ENCODE measurements at places on chromosomes 4 and X. TPM values are rescaled to one million over a fixed set of nuclear protein-coding genes. Genes with fewer than 3 reads are reported as not detected.

DNA sequence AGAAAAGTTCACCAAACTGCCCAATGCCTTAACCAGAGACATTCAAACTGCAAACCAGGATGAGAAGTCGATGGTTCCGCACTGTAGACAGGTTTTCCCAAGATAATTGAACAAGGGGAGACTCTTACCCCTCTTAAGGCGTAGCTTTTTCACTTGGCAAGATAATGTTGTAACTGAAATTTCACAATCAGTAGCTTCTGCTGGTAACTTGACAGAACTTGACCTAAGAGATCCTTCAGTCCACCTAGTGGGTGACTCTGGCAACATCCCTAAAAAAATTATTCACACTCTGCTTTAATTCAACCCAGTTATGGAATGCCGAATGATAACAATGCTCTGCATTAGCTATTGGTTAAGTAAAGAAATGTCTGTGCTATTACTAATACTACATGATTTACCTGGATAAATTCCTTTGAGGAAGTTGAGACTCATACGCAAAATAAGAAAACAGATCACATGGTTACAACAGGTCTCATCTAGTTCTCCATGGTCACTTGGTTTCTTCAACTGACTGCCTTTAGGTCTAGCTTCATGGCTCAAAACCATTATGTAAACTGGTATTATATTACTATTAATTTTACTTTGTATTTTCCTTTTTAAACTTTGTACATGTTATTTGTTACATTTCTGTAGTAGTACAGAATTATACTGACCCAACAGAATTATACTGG lies 9.1 kb downstream of the ELF2 start:
- no peak overlapping the region for H3K4me3 ChIP-seq
- no peaks in the 10 kb centered on the region for H3K36me3 ChIP-seq
- H3K27me3 ChIP-seq, result no peaks in the 10 kb centered on the region
- no peak overlapping the region for H3K27ac ChIP-seq
- no peak for DNase-seq
- peaks cover 22% of the 10 kb centered on the region for H3K4me1 ChIP-seq

- no peak overlapping the region for H3K27ac ChIP-seq
- no peak overlapping the region for H3K4me3 ChIP-seq
- DNase-seq, result no peak
- H3K36me3 ChIP-seq, result no peaks in the 10 kb centered on the region
Observed at GRCh38 chr4:140718241-140718952, 37.8 kb downstream of the TBC1D9 start.

DNA sequence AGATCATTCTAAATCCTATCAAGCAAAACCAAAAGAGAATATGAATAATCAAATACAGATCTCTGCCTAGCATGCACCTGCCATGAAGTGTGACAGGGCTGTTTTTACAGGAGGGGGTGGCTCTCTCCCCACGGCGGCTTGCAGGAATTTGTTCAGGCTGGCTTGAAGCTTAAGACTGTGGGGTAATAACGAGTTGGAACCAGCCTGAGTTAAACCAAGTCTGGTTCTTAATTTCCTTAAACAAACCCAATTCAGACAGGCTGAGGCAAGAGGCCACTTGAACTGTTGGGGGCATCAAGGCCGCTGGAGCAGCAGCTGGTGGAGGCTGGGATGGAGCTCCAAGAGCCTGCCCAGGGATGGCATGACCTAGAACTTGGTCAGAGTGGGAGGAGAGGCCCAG lies 45.1 kb upstream of the LGI2 start:
- DNase-seq, result no peak
- H3K36me3 ChIP-seq, result no peaks in the 10 kb centered on the region

- no peak overlapping the region for H3K4me3 ChIP-seq
- H3K4me1 ChIP-seq, result peaks cover 3% of the 10 kb centered on the region
- H3K36me3 ChIP-seq, result no peaks in the 10 kb centered on the region
- no peak overlapping the region for H3K27ac ChIP-seq
- H3K27me3 ChIP-seq, result no peaks in the 10 kb centered on the region
Observed at GRCh38 chrX:46916273-46916672, 4.1 kb downstream of the JADE3 start.

DNA sequence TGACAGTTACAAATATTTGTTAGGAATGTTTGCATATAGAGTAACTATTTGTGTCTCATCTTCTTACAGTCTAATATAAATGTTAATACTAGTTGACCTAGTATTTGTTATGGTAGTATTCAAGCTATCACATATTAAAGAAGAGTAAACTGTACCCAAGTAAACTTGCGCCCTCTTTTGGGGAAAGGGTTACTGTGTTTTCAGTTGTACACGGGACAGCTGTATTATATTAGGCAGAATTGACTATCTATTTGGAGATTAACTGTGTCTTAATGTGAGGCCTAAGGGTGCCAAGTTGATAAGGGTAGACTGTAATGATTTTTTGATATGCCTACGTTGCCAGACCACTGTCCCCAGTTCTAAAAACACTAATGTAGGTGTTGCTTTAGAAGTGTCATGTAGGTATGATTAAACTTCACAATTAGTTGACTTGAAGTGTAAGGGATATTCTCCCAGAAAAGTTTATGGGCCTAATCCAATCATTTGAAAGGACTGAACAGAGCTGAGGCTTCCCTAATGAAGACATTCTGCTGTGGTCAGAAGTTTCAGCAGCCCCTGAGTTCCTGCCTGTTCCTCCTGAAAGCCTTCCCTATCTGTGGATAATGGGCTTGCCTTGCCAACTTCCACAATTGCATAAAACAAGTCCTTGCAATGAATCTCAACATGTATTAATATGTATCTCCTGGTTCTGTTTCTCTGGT lies 172.8 kb upstream of the CXCL13 start:
- H3K36me3 ChIP-seq, result no peaks in the 10 kb centered on the region
- H3K27me3 ChIP-seq, result no peaks in the 10 kb centered on the region
- peak; percentile 3 for DNase-seq
- no peak overlapping the region for H3K4me3 ChIP-seq
- no peaks in the 10 kb centered on the region for H3K4me1 ChIP-seq

GRCh38 chrX:39750848-39751247 lies 346.9 kb downstream of the BCOR start:
- H3K27me3 ChIP-seq, result no peaks in the 10 kb centered on the region
- no peak overlapping the region for H3K27ac ChIP-seq
- peaks cover 23% of the 10 kb centered on the region for H3K4me1 ChIP-seq

- no peak overlapping the region for H3K27ac ChIP-seq
- no peaks in the 10 kb centered on the region for H3K36me3 ChIP-seq
- no peaks in the 10 kb centered on the region for H3K27me3 ChIP-seq
- no peaks in the 10 kb centered on the region for H3K4me1 ChIP-seq
Observed at GRCh38 chr4:122824616-122825015, 2.0 kb upstream of the FGF2 start.

DNA sequence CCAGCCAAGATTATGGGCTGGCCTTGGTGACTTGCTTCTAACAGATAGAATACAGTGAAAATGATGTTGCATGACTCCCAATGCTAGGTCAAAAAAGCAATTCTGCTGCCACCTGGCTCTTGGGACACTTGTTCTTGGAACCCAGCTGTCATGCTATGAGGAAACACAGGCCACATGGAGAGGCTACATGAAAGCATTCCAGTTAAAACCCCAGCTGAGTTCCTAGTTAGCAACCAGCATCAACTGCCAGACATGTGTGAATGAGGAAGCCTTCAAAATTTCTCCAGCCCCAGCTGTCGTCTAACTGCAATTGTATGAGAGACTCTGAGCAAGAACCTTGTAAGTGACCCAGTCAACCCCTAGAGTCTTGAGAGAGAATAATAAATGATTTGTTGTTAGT lies 105.2 kb upstream of the FGF16 start:
- no peaks in the 10 kb centered on the region for H3K36me3 ChIP-seq
- no peaks in the 10 kb centered on the region for H3K27me3 ChIP-seq
- H3K4me1 ChIP-seq, result no peaks in the 10 kb centered on the region
- DNase-seq, result no peak
- H3K4me3 ChIP-seq, result no peak overlapping the region

DNA sequence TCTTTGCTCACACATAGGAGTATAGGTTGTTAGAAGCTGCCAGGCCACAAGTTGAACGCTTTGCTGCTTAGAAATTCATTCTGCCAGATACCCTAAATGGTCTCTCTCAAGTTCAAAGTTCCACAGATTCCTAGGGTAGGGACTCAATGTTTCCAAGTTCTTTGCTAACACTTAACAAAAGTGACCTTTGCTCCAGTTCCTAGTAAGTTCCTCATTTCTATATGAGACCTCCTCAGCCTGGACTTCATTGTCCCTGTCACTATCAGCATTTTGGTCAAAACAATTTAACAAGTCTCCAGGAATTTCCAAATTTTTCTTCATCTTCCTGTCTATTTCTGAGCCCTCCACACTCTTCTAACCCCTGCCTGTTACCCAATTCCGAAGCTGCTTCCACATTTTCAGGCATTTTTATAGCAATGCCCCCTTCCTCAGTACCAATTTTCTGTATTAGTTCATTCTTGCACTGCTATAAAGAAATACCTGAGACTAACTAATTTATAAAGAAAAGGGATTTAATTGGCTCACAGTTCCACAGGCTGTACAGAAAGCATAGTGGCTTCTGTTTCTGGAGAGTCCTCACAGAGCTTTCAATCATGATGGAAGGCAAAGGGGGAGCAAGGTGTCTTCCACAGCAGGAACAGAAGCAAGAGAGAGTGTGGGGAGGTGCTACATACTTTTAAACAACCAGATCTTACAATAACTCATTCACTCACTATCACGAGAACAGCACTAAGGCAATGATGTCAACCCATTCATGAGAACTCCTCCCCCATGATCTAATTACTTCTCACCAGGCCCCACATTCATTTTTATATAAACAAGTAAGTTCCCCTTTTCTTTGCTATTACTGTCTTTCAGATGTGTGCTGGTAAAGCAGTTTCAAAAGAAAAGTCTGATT lies 11.5 kb upstream of the TLR1 start:
- no peaks in the 10 kb centered on the region for H3K27me3 ChIP-seq
- no peaks in the 10 kb centered on the region for H3K4me1 ChIP-seq
- H3K27ac ChIP-seq, result no peak overlapping the region
- H3K4me3 ChIP-seq, result no peak overlapping the region

- no peaks in the 10 kb centered on the region for H3K36me3 ChIP-seq
- H3K27ac ChIP-seq, result no peak overlapping the region
- no peaks in the 10 kb centered on the region for H3K4me1 ChIP-seq
Observed at GRCh38 chrX:112536544-112536943, 143.2 kb downstream of the LHFPL1 start.

- no peak for DNase-seq
- H3K4me3 ChIP-seq, result no peak overlapping the region
- no peaks in the 10 kb centered on the region for H3K36me3 ChIP-seq
- H3K4me1 ChIP-seq, result no peaks in the 10 kb centered on the region
- no peaks in the 10 kb centered on the region for H3K27me3 ChIP-seq
Observed at GRCh38 chr4:163976588-163976987, 482.1 kb downstream of the TMA16 start.

DNA sequence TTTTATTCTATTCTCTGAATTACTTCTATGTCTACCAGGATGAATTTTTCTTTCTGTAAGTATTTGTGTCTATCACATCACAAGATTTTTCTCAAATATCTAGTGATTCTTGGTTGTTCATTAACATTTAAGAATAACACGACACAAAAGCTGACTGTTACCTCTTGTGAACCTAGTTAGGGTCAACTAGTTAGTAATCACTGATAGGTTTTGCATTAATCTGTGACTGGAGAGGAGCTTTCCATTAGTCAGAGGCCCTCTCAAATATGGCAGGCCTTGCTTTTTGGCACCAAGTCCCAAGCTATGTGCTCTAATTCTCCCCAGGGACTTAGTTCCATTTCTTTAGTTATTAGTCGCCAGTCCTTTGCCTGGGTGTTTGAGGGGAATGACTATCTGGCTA lies 259.2 kb downstream of the CFAP299 start:
- no peaks in the 10 kb centered on the region for H3K27me3 ChIP-seq
- no peak overlapping the region for H3K4me3 ChIP-seq
- no peaks in the 10 kb centered on the region for H3K4me1 ChIP-seq
- H3K36me3 ChIP-seq, result no peaks in the 10 kb centered on the region
- H3K27ac ChIP-seq, result no peak overlapping the region
- no peak for DNase-seq

GRCh38 chrX:84469226-84469625 lies 33.0 kb downstream of the HDX start:
- no peak for DNase-seq
- no peak overlapping the region for H3K27ac ChIP-seq
- H3K4me1 ChIP-seq, result no peaks in the 10 kb centered on the region

DNA sequence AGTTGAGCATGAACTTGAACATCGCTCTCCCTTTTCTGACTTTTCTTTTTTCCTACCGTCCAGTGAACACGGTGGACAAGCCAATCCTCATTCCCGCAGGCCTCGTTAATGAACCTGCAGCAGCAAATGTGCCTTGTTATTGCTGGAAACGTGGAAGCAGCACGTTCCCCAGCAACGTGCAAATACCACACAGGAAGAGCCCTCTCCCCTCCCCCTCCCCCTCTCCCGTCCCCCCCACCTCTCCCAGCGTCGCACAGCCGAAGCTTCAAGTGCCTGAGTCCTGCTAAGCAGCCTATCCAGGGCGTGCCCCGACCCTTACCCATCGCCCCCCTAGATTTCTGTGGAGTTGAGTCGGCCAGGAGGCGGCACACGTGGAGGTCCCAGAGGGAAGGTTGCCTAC lies 219.9 kb downstream of the BCOR start:
- no peak for DNase-seq
- no peaks in the 10 kb centered on the region for H3K4me1 ChIP-seq
- no peaks in the 10 kb centered on the region for H3K27me3 ChIP-seq
- H3K4me3 ChIP-seq, result no peak overlapping the region

DNA sequence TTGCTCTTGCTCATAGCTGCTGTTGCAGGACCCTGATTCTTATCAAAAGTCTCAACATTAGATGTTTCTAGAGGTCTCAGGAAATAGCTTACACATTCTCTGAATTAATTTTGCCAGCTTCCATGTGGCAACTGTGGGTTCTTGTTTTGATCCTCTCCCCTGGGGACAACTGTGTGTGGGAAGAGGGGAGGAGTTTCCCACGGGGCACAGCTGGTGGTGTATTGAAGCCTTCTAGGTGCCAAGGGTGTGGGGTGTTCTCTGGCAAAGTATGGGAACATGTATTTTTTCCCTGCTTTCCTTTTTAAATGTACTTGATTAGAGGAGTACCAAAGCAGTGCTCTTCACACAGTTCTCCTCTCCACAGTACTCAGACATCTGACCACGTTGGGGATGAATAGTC lies 212.7 kb downstream of the RPA4 start:
- H3K27ac ChIP-seq, result no peak overlapping the region
- no peaks in the 10 kb centered on the region for H3K27me3 ChIP-seq
- H3K4me1 ChIP-seq, result no peaks in the 10 kb centered on the region
- no peak for DNase-seq
- H3K4me3 ChIP-seq, result no peak overlapping the region

DNA sequence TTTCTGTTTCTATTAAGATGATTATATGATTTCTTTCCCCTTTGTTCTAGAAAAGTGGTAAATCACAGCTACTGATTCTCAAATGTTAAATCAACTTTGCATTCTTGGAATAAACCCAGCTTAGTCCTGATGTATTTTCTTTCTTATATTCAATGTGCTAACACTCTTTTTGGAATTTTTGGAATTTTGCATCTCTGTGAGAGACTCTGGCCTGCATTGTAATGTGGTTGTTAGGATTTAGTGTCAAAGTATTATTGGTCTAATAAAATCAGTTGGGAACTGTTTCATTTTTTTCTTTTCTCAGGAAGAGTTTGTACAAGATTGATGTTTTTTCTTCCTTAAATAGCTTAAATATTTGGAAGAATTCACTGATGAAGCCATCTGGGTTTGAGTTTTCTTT lies 109.6 kb downstream of the KIT start:
- no peaks in the 10 kb centered on the region for H3K4me1 ChIP-seq
- no peak overlapping the region for H3K27ac ChIP-seq
- H3K4me3 ChIP-seq, result no peak overlapping the region
- no peaks in the 10 kb centered on the region for H3K36me3 ChIP-seq
- H3K27me3 ChIP-seq, result no peaks in the 10 kb centered on the region
- DNase-seq, result no peak

FGF13 gene
- 7.1 TPM for total RNA-seq

PCDH19 gene
- 0.14 TPM for total RNA-seq

HTR2C gene
- not detected for total RNA-seq

NXF2 gene
- total RNA-seq, result not detected

LEF1 gene
- 19.3 TPM for total RNA-seq
